ENCODE measurements at places on chromosomes 13 and 19.

GRCh38 chr13:34046457-34046856, 228.5 kb downstream of the RFC3 start:
- no peak for DNase-seq

DNA sequence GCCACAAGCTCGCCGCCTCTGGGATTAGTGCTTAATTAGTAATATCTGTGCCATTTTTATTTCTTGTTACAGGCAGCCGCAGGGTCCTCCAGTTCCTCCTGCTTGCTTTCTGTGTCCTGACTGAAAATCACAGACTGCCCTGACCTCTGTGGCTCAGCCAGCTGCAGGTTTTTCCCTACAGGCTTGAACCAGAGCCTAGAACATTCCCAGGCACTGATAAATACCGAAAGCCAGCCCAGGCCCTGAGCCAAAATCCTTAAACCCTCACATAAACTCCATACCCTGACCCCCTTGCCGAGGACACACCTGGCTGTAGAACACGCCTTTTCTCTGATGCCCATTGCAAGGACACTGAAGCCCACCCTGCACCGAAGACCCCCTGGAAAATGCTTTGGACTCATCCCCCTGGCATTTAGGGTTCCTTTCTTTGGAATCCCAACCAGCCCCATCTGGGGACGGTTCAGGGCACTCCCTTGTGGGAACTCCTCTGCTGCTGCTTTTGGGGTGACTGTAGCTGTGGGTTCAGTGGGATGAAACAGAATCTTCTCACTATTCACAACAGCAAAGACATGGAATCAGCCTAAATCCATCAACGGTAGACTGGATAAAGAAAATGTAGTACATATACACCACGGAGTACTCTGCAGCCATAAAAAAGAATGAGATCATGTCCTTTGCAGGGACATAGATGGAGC, 15.5 kb downstream of the DPP9 start:
- DNase-seq, result no peak

GRCh38 chr19:6062274-6062673, 48.0 kb downstream of the RFX2 start:
- no peak for DNase-seq

- no peak for DNase-seq
These were observed 25.9 kb upstream of the F2RL3 start for GRCh38 chr19:16862826-16863415.
